ENCODE measurements at places on chromosomes 3 and 15.
A peak's percentile ranks its signal among the peaks of the same experiment; 100 is the strongest.

DNA sequence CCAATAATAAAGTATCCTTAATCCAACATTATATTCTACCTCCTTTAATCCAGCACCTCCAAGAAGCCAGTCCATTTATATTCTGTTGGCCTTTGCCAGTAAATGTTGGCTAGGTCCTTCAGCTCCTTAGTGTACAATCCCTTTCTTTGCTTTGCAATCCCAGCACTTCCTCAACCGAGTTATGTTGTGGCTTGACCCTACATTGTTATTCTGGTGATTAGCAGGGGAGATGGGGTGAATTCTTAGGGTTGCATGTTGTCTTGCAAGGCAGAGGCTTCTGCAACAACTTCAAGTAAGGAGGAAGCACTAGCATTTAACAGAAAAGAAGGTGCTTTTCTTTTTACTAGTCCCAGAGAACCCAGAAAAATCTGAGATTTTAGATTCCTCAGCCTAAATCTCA, 127.2 kb downstream of the CD47 start:
- DNase-seq = peak; percentile 29

DNA sequence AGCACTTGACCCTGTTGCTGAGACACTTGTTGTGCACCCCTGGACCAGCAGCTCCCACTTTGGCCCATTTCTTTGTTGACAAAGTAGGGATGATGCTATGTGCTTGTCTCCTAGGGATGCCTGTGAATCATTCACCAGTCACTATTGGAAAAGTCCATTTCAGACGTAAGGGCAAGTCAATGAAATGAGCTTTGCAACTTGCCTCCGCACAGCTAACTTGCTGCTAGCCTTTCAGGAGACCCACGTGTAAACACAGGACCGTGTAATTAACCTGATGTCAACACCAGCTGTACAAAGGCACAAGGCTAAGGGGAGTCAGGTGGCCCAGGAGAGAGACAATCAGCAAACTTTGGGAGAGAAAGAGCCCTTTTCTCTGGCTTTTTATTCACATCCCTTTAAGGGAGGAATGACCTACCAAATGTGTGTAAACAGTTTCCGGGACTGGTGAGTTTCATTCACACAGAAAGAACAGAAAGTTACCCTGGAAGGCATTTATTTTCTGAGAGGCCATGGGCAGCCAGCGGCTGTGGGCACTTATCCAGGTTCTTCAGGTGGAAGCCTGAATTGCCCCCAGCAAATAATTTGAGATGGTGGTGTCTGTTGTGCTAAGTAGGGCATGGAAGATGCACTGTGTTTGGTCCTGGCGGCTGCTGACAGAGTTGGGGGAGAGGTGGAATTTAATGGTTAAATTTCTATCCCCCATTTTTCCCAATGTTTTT, 54.0 kb downstream of the TIPARP start:
- DNase-seq = peak; percentile 32

- peak; percentile 69 for DNase-seq
These were observed at the start of gene ZKSCAN7 for GRCh38 chr3:44554626-44555592. ZKSCAN7 (plus strand) TSS chr3:44555193; CDS start chr3:44557048, 1,855 bp downstream.

DNA sequence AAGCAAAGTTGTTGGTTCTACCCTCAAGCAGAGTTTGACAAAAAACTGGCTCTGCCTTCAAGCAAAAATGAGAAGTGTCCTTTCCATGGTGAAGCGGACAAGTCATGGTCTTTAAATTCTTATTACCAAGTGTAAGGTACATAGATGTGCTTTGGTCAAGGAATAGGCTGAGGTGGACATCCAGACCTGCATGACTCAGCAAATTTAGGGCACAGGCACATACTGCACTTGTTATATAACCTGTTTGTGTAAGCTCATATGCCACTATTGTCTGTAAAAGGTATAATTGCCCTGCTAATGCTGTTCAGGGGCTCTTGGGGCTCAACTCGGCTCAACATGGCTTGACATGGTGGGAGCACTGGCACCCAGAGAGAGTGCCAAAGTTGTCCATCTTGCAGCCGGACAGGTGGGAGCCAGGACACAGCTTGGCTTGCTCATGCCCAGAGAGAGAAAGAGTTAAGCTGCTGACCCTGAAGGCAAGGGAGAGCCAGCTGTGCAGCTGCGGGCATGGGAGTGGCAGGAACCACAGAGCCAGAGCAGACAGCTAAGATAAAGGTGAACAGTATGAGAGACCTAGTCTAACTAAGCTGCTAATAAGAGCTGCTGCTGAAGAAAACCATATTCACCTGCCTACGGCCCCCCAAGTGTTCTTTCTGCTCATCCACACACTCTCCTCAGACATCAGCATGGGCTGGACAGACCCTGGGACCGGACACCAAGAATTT, 17.7 kb downstream of the MCCC1 start:
- DNase-seq = no peak

DNA sequence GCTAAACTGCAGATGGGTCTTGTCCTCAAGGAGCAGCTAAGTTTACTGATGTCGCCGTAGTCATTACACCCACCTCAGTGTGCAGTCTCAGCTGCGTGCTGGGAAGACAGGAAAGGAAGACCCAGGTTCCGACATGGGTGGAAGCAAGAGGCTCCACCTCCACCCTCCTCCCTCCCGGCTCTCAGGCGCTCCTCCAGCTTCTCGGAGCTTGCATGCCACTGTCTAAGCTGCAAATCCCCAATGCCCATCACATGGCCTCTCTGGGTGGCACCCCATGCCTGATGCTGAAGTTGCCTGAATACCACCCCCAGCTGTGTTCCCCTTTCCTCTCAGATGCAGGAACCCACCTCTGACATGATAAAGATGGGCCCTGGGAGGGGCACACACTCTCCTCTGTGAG, 58.5 kb downstream of the MGLL start:
- DNase-seq = no peak

GRCh38 chr3:133330065-133330464, 69.8 kb upstream of the BFSP2 start:
- no peak for DNase-seq

DNA sequence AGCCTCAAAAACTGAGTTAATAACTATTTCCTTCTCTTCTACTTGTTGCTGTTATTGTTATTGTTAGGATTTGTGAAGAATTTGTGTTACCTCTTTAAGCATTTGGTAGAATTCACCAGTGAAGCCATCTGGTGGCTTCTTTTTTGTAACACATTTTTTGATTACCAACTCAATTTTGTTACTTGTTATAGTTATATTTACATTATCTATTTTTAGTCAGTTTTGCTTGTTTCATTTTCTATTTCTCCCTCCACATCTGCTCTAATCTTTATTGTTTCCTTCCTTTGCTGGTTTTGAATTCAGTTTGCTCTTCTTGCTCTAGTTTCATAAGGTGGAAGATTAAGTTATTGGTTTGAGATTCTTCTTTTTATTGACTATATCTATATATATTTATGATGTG, 3.7 kb upstream of the SLC9C1 start:
- DNase-seq = no peak

DNA sequence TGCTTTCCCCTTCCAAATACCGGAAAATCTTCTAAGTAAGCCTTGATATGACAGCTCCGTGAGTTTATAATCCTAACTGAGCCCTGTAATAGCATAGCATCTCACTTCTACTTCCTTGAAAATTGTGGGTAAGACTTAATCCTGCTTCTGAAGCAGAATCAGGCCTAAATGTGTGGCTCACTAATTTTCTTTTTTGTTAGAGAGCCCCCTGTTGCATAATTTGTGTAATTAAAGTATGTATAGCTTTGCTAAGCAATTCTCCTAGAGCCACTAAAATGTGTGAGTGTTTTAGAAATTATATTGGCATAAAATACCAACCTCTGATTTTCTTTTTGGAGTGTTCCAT, 304.4 kb downstream of the FGF12 start:
- peak; percentile 53 for DNase-seq

DNA sequence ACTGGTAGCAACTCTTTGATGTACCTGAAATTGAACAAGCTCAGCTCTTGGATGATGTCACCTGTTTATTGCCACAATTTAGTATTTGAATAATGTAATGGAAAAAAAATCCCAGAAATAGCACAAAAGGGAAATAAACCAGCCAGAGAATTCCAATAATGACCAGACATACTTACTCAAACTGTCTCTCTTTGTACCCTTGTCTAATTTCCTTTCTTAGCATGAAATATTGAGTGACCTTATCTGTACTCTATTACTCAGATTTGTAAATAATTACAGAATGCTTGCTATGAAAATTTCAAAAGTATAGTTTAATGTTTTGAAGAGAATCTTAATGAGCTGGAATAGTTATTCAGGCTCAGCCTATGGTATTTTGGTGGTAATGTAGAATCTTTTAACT, 555.4 kb upstream of the SGO1 start:
- DNase-seq = peak; percentile 1

DNA sequence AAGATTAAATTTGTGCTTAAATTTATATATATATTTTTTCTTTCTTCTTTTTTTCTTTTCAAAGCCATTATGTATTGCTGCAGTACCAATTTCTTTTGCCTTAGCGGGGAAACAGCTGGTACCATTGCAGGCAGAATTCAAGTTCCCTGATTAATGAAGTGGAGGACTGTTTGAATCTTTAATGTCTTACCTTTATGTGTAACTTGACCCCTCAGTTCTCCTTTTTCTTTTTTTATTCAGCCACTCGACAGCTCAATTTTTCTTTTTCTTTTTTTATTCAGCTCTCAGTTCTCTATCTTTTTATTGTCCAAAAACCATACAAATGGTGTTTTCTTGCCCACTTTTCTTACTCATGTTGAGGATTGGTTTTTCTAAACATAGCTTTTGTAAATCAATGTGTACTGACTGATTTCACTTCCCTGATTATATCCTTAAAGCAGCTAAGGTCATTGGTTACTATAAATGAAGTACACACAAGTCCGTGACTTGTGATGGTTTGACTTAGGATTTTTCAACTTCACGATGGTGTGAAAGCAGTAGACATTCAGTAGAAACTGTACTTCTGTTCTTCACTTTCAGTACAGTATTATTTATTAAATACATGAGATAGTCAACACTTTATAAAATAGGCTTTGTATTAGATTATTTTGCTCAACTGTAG, 22.8 kb downstream of the ATP2C1 start:
- DNase-seq = no peak

DNA sequence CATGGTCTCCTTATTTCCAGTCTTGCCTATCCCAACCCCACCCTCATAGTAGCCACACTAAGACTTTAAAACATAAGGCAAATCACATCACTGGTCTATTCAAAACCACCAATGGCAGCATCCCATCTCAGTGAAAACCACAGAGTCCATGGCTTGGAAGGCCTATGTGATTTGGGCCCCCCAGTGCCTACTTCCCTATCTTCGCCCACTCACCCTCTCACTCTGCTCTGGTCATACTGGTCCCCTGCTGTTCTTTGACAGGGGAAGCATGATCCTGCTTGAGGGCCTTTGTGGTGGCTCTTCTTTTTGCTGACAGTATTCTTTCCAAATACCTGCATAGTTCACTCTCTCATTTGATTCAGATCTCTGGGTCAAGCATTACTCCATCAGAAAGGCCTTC, 3.3 kb downstream of the GTF2A2 start:
- no peak for DNase-seq

DNA sequence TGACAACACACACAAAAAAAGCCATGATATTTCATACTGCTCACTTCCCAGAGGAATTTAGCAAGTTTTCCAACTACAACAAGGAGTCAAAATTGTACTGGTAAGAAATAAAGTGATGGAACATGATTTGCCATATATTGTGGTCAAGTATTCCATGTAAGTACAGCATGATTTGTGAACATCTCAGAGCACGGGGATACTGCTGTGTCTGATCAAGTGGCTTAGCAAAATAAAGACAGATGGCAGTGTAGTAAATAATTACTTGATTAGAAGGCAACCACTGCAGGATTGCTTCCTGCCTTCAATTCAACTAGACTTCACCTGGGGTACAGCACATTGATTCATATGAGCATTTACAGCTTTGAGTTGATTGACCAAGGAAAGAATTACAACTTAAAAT, 51.6 kb upstream of the DUT start:
- DNase-seq = no peak

GRCh38 chr3:3603351-3603750, 195.9 kb upstream of the LRRN1 start:
- DNase-seq = no peak

- DNase-seq = no peak
These were observed 27.7 kb downstream of the CCDC13 start for GRCh38 chr3:42745291-42745745.

DNA sequence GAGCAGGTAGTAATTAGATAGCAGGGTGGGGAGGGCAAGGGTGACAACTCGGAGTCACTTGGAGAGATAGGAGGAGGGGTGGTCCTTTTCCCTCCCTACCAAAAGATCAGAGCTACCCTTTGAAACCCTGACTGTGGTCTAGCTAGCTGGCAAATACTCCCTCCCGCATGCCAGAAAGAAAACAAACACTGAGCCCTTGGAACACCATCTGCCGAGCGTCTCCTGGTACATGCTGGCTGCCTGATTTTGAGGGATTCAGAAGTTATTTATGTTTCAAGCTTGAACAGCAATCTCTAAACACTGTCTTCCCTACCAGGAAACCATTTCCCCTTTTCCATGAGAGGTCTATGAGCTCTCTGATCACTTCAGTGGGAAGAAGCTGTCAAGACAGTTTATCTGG, 291.6 kb upstream of the CFAP20DC start:
- no peak for DNase-seq

DNA sequence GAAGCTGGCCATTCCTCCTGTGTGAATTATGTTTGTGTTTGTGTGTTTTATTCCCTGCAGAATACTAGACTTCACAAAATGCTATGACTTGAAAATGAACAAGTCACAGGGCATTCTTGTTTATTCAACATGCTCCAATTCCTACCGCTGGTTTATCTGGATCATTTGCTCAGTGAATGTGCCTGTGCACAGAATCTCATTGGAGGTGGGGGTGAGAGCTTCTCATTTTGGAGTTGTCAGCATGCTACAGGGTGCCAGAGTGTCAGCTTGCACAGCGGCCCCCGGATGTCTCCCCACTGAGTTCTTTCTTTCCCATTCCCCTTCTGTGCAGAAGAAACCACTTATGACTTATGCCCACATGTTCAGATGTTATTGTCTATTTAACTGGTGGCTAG, 428.7 kb downstream of the ROBO2 start:
- no peak for DNase-seq

- DNase-seq = peak; percentile 51
These were observed 51.0 kb upstream of the ATOSA start for GRCh38 chr15:52730173-52730572.

- DNase-seq = no peak
These were observed 117.3 kb upstream of the FLNB start for GRCh38 chr3:57890874-57891273.

GRCh38 chr3:15808679-15809310, 11.0 kb upstream of the ANKRD28 start:
- no peak for DNase-seq

DNA sequence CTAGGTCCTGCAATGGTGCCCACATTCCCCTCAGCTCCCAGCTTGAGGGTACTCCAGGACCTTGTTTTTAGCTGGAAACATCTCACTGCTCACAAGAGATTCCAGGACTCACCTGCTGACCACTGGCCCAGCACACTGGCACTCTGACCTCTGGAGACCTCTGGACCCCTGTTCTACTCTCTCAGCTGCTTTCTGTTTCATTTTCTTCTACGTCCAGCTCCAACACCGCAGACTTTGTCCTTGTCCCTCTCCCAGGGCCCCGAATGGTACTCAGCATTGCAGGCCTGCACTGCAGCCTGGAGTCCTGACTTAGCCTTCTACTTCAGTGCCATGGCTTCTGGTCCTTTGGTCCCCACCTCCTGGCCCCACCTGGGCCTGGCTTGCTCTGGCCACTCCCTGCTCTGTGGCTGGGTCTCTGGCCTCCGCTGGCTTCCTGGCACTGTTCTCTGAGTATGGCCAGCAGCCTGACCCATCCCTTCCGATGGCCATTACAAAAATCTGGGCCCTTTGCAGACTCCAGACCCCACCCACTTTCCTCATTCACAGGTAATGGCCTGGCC, 27.9 kb downstream of the KY start:
- no peak for DNase-seq

GRCh38 chr15:52653431-52653964, 25.7 kb downstream of the ATOSA start:
- DNase-seq = peak; percentile 81

Data from kidney tubule cell (primary cell).